ENCODE measurements at places on chromosomes 5 and 9. TPM values are rescaled to one million over a fixed set of nuclear protein-coding genes. Genes with fewer than 3 reads are reported as not detected.

The CENPH gene
- 15.7 TPM for total RNA-seq

The SLC24A2 gene
- total RNA-seq, result under 0.01 TPM

The SLCO4C1 gene
- under 0.01 TPM for total RNA-seq

The ZNF462 gene
- total RNA-seq, result 14.7 TPM

The ANKRD33B gene
- total RNA-seq, result 1.3 TPM

The ELAVL2 gene
- total RNA-seq, result under 0.01 TPM

The LCN15 gene
- total RNA-seq, result not detected

The NUP188 gene
- 70.7 TPM for total RNA-seq

The FAM153A gene
- total RNA-seq, result 0.62 TPM

The PCDHGB2 gene
- total RNA-seq, result 1.2 TPM

The WNT8A gene
- total RNA-seq, result not detected

The ANKRD31 gene
- 0.11 TPM for total RNA-seq

The HRCT1 gene
- 0.25 TPM for total RNA-seq

The SLCO6A1 gene
- not detected for total RNA-seq

The PLPP7 gene
- total RNA-seq, result 7.9 TPM

The FSD1L gene
- total RNA-seq, result 9.9 TPM

The CCDC192 gene
- total RNA-seq, result not detected

The TNFSF15 gene
- 3.0 TPM for total RNA-seq

The OTULINL gene
- 3.4 TPM for total RNA-seq

The POU5F2 gene
- total RNA-seq, result 1.4 TPM

The GGTA1 gene
- total RNA-seq, result not detected

The DMRT3 gene
- not detected for total RNA-seq

The SAPCD2 gene
- 7.1 TPM for total RNA-seq

The SLC34A1 gene
- total RNA-seq, result not detected

The GADD45G gene
- total RNA-seq, result 0.66 TPM

The IL3 gene
- total RNA-seq, result not detected

Measured in uterine smooth muscle cell (primary cell).